Kidney epithelial cell (primary cell): ENCODE measurements at places on chromosomes 7 and 10. TPM values are rescaled to one million over a fixed set of nuclear protein-coding genes. Genes with fewer than 3 reads are reported as not detected.

DNA sequence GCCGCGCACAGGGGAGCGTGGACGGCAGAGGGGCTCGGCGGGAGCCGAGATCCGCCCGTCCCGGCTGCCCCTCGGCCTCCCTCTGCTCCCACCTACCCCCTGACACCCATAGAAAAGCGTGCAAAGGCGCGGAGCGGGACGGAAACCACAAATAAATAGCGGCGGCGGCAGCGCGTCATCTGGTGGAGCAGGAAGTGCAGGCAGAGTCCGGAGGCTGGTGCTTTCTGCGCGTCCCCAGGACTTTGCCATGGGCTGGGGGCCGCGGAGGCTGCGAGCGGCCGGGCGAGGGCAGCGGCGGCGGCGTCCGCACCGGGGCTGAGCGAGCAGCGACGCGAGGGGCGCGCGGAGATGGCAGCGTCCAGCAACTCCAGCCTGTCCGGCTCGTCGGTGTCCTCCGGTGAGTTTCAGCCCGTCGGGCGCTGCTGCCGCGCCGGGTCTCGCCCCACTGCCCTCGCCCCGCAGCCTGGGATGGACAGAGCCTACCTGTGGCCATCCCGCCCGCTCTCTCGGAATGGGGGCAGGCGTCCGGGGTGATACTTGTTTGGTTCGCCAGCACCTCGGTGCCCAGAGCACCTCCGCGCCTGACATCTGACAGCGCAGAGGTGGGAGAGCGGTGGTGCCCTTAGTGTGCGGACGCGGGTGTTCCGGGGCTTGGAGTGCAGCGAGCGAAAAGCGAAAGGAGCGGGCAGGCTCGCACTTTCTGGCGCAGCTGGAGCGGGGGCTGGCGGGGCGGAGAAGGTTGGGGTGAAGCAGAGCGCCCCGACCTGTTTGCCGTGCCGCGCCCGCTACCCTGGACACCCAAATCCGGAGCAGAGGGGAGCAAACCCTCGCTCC is at the start of gene CHN2:
TSS of gene CHN2 (plus strand) at position 182 of the 834 bp plus-strand sequence.
- DNase-seq = no peak

- DNase-seq = no peak
These were observed 53.2 kb upstream of the TMEM273 start for GRCh38 chr10:49241385-49241784.

- DNase-seq = no peak
These were observed 96.5 kb upstream of the PIP4K2A start for GRCh38 chr10:22810643-22811465.

- no peak for DNase-seq
These were observed 476 bp upstream of the RET start for GRCh38 chr10:43076311-43076875.

GRCh38 chr10:4003348-4003973 is 218.5 kb upstream of the KLF6 start:
- no peak for DNase-seq

- DNase-seq = no peak
These were observed 2.3 kb downstream of the DDIT4 start for GRCh38 chr10:72276013-72276387.

DNA sequence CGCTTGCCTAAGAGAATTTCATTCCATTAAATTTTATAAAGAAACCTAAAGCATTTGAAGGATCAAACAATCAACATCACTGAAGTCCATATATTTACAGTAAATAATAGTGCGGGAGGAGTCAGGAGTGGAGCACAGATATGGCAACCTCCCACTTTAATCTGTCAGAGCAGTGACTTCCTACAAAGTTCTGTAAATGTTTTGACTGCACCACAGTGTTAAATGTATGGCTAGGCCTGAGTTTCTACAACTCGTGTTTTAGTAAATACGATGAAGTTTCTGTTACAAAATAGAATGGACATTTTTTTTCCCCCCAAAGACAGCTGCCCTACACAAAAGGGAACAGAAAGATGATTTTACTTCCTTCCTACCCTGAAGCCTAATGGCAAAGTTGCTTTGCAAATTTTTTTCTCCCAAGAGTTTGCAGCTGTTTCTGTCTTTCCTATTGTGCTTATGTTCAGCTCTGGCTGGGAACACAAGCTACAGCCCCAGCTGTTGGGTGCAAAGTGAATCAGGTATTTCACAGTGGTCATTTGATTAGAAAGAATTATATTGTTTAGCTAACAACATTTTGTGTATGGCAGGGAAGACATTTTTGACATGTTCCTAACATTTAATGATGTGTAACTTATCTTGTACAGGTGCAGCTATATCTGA is 62.1 kb downstream of the MET start:
- no peak for DNase-seq

DNA sequence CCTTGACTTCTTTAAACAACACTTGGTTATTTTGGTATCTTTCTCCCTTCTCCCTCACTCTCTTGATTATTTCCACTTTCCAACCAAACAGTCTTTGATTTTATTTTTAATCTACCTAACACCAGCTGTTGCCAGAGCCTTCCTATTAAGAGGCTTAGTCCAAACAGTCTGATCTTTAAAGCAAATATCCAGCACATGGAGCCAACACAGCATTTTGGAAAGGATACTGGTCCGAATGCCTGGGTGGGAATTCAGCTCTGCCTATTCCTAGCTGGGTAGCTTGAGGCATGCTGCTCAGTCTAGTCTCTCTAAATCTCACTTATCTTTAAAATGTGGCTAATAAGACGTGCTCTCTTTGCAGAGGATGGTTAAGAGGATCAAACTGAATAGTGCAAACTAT is 129.3 kb downstream of the NRCAM start:
- DNase-seq = no peak

DNA sequence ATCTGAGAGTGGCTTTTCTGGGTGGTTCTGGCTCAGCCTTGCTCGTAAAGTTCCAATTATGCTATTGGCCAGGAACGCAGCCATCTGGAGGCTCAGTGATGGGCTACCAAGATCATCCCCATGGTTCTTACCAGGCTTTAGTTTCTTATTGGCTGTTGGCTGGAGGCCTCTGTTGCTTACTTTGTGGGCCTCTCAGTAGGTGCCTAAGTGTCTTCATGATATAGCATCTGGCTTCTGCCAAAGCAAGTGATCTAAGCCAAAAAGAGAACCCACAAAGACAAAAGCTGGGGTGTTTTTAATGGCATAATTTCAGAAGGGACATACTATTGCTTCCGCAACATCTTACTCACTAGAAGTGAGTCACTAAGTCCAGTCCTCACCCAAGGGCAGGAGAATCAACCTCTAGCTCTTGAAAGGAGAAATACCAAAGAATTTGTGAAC is 132.0 kb upstream of the MDFIC start:
- peak; percentile 12 for DNase-seq

GRCh38 chr7:30178748-30179436 is 44.1 kb downstream of the MTURN start:
- DNase-seq = no peak

DNA sequence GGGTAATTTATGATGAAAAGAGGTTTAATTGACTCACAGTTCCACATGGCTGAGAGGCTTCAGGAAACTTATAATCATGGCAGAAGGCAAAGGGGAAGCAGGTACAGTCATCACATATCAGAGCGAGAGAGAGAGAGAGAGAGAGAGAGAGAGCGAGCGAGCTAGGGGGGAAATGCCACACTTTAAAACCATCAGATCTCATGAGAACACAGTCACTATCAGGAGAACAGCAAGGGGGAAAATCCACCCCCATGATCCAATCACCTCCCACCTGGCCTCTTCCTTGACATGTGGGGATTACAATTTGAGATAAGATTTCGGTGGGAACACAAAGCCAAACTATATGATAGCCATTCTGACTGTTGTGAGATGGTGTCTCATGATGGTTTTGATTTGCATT is 576.3 kb downstream of the GFRA1 start:
- DNase-seq = no peak

Gene SRI
- total RNA-seq = 109 and 118 TPM in 2 replicates

Gene SAMD9L
- 0.75 and 0.79 TPM in 2 replicates for total RNA-seq

Gene AGR2
- total RNA-seq = 7.4 and 20.2 TPM in 2 replicates

Gene ACSM6
- not detected in 2 replicates for total RNA-seq

Gene KCNH2
- 2.1 and 4.1 TPM in 2 replicates for total RNA-seq

Gene ADAMTS14
- total RNA-seq = 1.3 and 1.6 TPM in 2 replicates

Gene ATAD1
- 39.4 and 48.0 TPM in 2 replicates for total RNA-seq

Gene IFIT2
- 9.2 and 9.4 TPM in 2 replicates for total RNA-seq

Gene NKX6-2
- total RNA-seq = 2.6 TPM in 1 of 2 replicates, not detected in the other

Gene ADAM8
- total RNA-seq = 78.4 and 123 TPM in 2 replicates
